ENCODE measurements at places on chromosomes 16 and 17.

DNA sequence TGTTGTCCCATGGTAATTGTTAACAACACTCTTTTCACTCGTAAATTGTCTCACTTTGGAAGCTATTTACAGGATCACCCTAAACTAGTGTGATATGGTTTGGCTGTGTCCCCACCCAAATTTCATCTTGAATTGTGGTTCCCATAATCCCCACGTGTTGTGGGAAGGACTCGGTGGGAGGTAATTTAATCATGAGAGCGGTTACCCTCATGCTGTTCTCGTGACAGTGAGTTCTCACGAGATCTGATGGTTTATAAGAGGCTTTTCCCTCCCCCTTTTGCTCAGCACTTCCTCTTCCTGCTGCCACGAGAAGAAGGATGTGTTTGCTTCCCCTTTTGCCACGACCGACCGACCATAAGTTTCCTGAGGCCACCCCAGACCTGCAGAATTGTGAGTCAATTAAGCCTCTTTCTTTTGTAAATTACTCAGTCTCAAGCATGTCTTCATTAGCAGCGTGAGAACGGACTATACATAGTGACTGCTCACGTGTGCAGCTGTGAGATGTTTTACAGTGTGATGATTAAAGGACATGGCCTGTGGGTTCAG is 34.4 kb downstream of the DNAH3 start:
- no peak for DNase-seq

GRCh38 chr16:65574326-65574966 is 452.6 kb upstream of the CDH11 start:
- DNase-seq: no peak

DNA sequence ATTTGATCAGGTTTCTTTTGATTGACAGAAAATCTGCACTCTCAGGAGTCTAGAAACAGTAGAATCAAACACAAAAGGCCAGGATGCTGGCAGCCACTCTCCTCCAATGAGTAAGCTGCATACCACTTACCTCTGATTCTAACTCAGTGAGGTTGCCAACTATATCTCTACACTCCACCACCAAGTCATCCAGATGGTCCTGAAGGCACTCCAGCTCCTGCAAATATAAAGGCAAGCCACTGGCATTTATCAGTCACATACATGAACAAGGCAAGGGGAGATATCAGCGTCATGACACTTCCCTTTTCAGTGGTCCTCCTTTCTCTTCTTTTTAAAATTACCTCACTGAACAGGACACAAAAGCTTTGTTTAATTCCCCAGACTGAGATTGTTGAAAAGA is 53.1 kb upstream of the CLEC18B start:
- no peak for DNase-seq

DNA sequence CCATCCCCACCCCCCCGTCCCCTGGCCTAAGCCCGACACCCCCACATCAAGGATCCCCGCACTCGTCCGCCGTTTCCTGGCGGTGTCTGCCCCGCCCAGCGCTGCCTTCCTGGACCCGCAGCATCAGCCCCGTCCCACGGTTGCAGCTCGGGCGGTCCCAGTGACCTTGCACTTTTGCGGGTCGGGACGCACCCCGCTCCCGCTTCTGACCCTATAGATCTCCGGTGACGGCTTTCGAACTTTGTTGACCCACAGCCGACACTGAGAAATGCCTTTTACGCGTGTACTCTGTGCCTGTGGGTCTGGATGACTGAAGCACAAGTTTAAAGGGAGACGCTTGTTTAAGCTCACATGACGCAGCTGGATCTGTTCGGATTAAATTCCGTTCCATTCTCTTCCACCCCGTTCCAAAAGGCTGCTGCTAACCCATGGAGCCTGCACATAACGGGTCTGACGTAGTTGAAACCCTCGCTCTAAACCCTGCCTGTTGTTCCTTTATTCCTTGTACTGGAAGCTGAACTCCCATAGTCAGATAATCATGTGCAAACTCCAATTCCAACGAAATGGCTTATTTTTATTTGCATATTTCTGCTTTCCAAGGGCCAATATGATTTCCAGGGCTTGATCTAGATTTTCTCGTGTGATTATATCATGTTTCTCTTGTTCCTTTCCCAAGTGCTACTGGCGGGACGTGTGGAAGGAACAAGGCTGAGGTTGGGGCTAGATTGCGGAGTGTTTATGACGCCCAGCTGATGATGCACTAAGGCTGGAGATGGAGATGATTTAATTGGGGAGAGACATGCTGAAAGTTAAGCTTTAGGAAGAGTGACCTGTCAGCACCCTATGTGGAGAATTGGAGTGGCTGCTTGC is 834 bp downstream of the FLYWCH1 start:
- no peak for DNase-seq

DNA sequence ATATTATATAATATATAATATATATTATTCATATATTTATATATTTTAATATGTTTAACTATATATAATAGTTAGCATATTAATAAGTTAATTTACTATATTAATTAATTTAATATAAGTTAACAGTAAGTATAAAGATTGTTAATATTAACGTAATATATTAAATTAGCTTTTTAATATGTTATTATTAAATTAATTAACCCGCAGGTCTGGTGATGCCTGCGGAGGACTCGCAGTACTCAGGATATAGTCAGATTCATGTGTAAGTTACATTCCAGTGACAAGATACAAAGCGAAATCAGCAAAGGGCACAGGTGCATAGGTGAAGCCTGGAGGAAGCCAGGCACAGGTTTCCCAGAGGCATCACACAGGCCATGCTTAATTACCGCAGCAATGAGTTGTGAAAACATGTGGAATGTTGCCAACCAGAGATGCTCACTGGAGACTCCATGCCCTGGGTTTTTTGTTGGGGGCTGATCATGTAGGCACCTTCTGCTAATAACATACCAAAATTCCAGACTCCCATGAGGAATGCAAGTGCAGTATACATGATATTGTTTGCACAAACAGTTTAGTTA is 130.4 kb upstream of the MPHOSPH6 start:
- no peak for DNase-seq

DNA sequence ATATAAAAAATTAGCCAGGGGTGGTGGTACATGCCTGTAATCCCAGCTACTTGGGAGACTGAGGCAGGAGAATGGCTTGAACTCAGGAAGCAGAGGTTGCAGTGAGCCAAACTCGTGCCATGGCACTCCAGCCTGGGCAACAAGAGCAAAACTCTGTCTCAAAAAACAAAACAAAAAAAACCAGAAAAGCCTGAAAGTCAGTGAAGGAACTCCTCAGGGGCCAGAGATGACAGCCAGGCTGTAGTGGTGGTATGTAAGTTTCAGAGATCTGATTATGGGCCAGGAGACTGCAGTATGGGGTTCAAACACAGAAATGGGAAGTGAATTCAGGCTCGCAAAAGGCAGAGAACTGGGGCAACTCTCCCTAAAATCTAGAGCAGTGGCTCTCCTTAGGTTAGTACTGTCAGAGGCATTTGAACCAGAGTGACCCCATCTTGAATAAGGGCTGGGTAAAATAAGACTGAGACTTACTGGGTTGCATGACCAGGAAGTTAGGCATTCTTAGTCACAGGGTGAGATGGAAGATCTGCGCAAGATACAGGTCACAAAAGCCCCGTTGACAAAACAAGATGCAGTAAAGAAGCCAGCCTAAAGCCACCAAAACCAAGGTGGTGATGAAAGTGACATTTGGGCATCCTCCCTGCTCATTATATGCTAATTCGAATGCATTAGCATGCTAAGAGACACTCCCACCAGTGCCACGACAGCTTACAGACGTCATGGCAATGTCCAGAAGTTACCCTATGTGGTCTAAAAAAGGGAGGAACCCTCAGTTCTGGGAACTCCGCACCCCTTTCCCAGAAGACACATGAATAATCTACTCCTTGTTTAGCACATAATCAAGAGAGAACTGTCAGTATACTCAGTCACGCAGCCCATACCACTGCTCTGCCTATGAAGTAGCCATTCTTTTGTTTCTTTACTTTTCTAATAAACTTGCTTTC is 120.2 kb upstream of the XYLT1 start:
- no peak for DNase-seq

GRCh38 chr17:60901806-60902205 is 224.2 kb downstream of the BCAS3 start:
- DNase-seq: no peak

GRCh38 chr17:78374189-78374588 is 4.3 kb upstream of the PGS1 start:
- no peak for DNase-seq

DNA sequence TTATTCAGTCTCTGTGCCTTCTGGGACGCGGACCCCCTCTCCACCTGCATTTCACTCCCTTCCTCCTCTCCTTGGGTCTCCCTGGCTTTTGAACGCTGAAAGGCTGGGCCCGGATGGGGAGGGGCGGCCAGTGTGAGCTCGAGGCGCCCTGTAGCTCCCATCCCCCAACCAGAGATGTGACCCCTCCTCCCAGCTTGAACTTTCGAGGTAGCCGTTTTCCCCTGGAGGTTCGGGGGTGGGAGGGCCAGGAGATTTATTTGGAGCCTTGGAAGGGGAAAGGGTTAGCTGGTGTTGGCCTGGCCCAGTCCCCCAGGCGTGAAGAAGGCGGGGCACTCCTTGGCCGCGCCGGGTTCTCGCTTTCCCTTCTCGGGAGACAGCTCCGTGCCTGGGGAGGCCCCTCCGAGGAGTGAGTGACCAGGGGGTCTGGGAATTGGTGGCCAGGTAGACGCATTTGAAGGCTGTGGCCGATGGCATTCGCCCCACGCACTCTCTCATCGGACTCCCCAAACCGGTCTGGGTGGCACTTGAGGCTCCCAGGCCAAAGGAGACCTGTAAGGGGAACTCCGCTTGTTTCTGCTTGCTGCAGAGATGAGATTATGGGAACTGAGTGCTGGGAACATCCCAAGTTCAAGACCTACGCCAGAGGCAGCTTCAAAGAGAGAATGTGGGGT is 942 bp downstream of the LDAF1 start:
- DNase-seq: no peak

DNA sequence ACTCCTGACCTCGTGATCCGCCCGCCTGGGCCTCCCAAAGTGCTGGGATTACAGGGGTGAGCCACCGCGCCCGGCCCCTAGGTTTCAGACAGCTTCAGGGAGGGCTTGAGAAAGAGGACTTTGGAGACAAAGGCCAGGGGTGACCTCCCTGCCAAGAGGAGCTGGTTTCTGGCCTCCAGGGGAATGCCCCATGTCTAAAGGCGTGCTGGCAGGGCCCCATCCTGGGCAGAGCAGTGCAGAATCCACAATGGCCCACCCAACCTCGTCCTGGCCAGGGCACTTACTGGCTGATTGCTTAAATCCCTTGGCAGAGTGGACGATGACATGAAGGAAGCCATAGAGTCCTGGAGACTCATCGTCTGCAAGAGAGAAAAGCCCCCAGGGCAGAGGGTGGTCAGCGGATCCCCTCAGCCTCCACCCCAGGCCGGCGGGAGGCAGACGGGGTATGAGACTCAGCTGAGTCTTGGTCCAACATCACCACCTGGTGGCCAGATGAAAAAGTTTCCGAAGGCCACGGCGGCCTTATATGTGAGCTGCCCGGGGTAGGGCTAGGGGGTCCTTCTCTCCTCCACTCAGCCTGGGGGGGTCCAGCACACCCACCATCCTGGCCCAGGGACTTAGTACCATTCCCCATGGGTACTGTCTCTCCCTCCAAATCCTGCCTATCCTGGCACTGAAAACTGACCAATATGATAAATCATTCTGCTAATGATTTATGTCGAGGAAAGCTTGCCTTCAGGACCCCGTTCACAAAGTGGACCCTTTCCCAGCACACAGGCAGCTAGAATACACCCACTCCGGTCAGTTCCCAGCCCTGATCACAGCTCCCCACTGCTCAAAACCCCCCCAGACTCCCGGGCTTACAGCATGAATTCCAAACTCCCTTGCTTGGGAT is 59.1 kb downstream of the TIMM22 start:
- DNase-seq: no peak

DNA sequence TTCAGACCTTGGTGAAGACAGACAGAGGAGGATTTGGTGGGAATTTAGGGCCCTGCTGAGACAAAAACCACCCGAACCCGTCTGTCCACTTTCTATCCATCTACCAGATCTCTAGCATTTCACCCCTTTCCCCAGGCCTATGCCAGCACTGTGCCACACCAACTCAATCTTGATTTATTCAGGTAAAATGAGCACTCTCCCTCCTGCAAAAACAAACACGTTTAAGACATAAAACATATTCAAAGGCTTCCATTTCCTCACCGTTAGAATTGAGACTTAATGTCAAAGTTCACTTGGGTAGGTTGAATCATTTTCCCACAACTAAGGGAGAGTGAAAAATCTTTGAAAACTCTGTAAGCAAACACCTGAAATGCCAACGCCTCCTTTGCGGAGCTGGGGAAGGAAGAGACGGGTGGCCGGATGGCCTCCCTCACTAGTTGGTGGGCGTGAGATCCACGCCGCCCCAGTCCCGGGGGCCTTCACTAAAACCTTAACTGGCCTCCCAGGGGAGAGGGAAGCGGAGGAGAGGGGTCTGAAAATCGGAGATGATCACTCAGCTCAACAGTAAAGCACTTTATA is 862 bp downstream of the DCAKD start:
- DNase-seq: peak; percentile 22

- DNase-seq: no peak
These were observed 3.0 kb downstream of the CHAD start for GRCh38 chr17:50465635-50466034.

DNA sequence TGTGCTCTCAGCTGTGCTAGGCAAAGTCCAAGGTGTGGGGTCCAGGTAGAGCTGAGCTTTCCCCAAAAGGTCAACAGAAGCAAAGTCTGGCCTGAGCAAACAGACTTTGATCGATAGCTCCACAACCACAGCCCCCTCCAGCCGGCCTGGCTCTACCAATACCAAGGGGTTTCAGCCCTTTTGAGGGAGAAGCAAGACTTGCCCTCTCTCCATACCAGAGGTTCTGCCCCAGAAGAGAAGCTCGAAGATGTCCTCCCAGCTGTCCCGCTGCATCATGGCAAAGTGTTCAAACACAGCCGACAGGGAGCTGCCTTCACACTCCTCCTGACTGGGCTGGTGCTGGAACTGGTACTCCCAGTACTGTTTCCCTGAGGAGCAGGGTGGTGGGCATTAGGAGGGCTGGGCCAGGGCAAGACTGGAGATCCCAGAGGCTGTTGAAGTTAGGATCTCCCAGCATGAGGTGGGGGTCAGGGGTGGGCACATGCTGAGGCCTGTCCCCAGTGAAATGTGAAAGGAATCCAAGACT is 1.7 kb downstream of the VTN start:
- no peak for DNase-seq

- no peak for DNase-seq
These were observed 14.7 kb downstream of the NXN start for GRCh38 chr17:964876-965275.

- no peak for DNase-seq
These were observed 3.6 kb upstream of the ITGAX start for GRCh38 chr16:31351246-31351941.

GRCh38 chr16:73064212-73064993 is 16.5 kb upstream of the ZFHX3 start:
- no peak for DNase-seq

DNA sequence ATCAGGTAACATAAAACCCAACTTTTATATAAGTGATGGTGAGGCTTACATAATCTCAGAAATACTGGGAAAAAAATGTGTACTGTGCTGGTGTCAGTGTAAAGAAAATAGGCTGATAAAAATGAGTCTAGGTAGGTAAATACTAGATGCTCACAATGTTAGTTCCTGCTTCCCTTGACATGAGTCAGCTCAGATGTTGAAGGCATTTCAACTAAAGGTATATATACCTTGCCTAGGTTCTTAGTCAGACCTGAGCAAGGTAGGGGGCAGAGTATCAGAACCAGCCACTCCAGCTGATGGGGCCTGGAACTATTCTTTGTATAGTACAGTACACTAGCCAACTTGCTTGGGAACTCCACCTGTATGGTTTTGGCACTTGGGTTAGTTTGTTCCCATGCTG is 51.0 kb upstream of the CA10 start:
- no peak for DNase-seq

- no peak for DNase-seq
These were observed 10.0 kb downstream of the DECR2 start for GRCh38 chr16:411576-412265.
